Activated CD8-positive, alpha-beta T cell treated with anti-CD3 and anti-CD28 coated beads for 36 hours (primary cell): ENCODE measurements at places on chromosomes 3 and 15. TPM values are rescaled to one million over a fixed set of nuclear protein-coding genes. Genes with fewer than 3 reads are reported as not detected.

- no peak for DNase-seq
- no peak overlapping the region for H3K27ac ChIP-seq
- no peak overlapping the region for H3K4me3 ChIP-seq
- no peaks in the 10 kb centered on the region for H3K27me3 ChIP-seq
- H3K4me1 ChIP-seq: peaks cover 5% of the 10 kb centered on the region
- H3K36me3 ChIP-seq: no peaks in the 10 kb centered on the region
Observed at GRCh38 chr3:127544803-127545201, 45.7 kb downstream of the TPRA1 start.

DNA sequence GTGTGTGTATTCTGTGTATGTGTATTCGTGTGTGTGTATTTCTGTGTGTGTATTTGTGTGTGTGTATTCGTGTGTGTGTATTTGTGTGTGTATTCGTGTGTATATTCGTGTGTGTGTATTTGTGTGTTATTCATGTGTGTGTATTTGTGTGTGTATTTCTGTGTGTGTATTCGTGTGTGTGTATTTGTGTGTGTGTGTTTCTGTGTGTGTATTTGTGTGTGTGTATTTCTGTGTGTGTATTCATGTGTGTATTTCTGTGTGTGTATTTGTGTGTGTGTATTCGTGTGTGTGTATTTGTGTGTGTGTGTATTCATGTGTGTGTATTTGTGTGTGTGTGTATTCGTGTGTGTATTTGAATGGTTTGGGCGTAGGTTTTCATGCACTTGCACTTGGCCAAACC, 405.4 kb downstream of the SOX2 start:
- no peak for DNase-seq
- no peaks in the 10 kb centered on the region for H3K36me3 ChIP-seq
- H3K27me3 ChIP-seq: peaks cover 2% of the 10 kb centered on the region

DNA sequence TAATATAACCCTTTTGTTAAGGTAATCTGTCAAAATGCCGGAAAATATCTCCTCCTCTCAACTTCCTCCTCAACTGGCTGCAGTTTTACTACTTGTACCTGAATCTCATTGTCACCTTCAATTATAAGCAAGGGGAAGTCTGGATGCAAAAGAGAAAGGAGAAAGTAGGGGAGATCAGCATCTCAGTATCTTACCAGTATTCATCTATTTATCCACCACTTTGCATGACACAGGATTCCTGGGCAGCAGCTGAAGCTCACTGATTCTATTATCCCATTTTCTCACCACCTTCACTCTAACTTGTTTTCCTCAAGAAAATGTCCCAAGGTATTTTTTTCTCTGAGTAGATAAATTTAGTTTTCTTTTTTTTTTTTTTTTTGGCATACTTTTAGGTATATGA, 440.5 kb upstream of the CBLB start:
- no peak overlapping the region for H3K4me3 ChIP-seq
- H3K27me3 ChIP-seq: no peaks in the 10 kb centered on the region
- H3K27ac ChIP-seq: no peak overlapping the region
- no peaks in the 10 kb centered on the region for H3K36me3 ChIP-seq
- peaks cover 4% of the 10 kb centered on the region for H3K4me1 ChIP-seq

DNA sequence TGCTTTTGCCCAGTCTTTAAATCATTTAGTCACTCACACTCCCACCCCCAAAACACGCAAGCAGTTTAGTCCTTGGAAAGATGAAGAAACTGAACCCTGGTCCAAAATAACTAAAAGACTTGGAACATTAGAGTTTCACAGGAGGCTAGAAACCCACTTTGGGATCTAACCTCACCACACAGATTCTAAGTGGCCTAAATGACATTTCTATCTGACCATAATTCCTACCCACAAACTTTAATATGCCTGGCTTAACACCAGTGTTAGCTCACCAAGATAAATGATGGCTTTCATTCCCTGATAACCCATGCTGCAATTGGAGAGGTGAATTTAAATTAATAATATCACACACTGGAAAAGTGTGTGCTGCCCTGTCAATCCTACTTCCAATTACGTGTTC, 295.3 kb upstream of the UBE2E2 start:
- no peaks in the 10 kb centered on the region for H3K4me1 ChIP-seq
- no peak for DNase-seq
- no peaks in the 10 kb centered on the region for H3K27me3 ChIP-seq
- H3K4me3 ChIP-seq: no peak overlapping the region
- H3K36me3 ChIP-seq: no peaks in the 10 kb centered on the region
- no peak overlapping the region for H3K27ac ChIP-seq

- H3K4me1 ChIP-seq: no peaks in the 10 kb centered on the region
- no peak for DNase-seq
- no peaks in the 10 kb centered on the region for H3K27me3 ChIP-seq
- no peak overlapping the region for H3K4me3 ChIP-seq
- no peak overlapping the region for H3K27ac ChIP-seq
Observed at GRCh38 chr3:78368636-78369345, 1328.9 kb downstream of the ROBO2 start.

DNA sequence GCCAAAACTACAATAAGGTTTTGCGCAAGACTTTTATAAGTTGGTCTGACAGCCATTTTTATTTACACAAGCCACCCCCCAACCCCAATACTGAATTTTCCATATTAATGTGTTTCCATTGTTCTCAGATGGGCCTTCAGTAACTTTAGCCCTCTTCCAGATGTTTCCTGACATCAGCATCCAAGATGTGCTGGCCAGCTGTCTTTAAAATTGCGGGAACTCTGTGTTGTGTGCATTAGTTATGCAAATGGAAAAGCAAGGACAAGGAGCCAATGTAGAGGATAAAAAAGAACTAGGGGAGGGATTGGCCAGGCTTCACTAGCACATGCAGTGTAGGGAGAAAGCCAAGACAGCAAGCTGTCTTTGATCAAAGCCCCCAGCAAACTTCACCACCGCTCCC, 45.4 kb downstream of the COMMD2 start:
- H3K4me1 ChIP-seq: peaks cover 2% of the 10 kb centered on the region
- H3K36me3 ChIP-seq: no peaks in the 10 kb centered on the region
- no peak overlapping the region for H3K27ac ChIP-seq
- H3K27me3 ChIP-seq: no peaks in the 10 kb centered on the region
- no peak for DNase-seq

- no peak for DNase-seq
- no peak overlapping the region for H3K27ac ChIP-seq
- peaks cover 12% of the 10 kb centered on the region for H3K36me3 ChIP-seq
Observed at GRCh38 chr3:113551820-113552219, 19.5 kb downstream of the SIDT1 start.

DNA sequence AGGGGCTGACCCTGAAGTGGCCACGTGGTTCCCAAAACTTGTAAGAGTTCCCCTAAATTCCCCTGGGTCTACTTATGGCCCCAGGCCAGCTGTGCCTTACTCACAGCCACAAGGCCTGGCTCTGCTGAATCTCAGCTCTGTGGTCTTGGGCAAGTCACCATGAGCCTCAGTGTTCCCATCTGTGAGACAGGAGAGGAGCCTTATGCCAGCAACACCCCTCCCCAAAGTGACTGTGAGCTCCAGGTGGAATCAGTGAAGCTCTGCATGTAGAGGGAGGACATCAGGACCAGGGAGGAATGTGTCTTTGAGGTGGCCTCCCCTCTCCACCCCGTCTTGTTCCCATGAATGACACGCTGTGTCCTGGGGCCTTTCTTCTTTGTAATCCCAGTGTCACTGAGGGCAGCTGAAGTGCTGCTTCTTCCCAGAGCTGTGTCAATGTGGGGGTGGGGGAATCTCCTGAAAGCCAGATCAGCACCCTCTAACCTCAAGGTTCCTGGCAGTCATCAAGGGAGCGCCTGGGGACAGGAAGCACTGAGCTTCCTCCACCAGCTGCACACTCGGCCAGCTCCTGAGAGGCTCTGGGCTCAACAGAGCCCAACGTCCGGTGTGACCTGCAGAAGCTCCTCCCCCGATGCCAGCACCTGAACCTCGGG, 258.9 kb downstream of the UACA start:
- peaks cover 73% of the 10 kb centered on the region for H3K4me1 ChIP-seq
- peaks cover 2% of the 10 kb centered on the region for H3K27me3 ChIP-seq
- no peaks in the 10 kb centered on the region for H3K36me3 ChIP-seq
- peak overlapping the region; percentile 52 for H3K27ac ChIP-seq
- H3K4me3 ChIP-seq: no peak overlapping the region
- DNase-seq: peak; percentile 62

DNA sequence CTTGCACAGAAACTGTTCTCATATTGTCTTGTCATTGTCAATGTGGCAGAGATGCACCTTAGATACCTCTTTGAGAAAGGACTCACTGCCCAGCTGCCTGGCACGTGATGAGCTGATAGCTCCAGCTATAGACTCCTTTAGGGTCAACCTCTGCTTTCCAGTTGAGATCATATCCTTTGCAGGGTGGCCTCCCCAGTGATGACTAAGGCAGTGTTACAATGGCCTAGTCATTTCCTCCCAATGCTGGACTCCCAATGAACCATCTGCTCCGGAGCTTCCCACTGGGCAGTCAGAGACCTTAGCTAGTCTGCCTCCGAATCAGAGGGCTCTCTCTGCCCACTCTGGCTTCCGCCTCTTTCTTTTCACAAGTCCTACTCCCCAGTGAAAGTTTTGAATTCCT, 79.5 kb downstream of the CHRD start:
- H3K27ac ChIP-seq: no peak overlapping the region
- no peaks in the 10 kb centered on the region for H3K36me3 ChIP-seq
- H3K27me3 ChIP-seq: peaks cover under 1% of the 10 kb centered on the region
- H3K4me1 ChIP-seq: no peaks in the 10 kb centered on the region
- no peak for DNase-seq
- H3K4me3 ChIP-seq: no peak overlapping the region

GRCh38 chr3:57706462-57706861, 13.6 kb upstream of the DENND6A start:
- DNase-seq: no peak
- peaks cover 2% of the 10 kb centered on the region for H3K27me3 ChIP-seq
- no peaks in the 10 kb centered on the region for H3K4me1 ChIP-seq
- no peak overlapping the region for H3K4me3 ChIP-seq
- no peaks in the 10 kb centered on the region for H3K36me3 ChIP-seq

GRCh38 chr15:101451266-101451799, 38.2 kb downstream of the PCSK6 start:
- peaks cover 23% of the 10 kb centered on the region for H3K4me1 ChIP-seq
- peak overlapping the region; percentile 55 for H3K27ac ChIP-seq
- peak; percentile 79 for DNase-seq
- no peaks in the 10 kb centered on the region for H3K36me3 ChIP-seq
- peaks cover 17% of the 10 kb centered on the region for H3K27me3 ChIP-seq

- no peak for DNase-seq
- no peak overlapping the region for H3K27ac ChIP-seq
- H3K4me1 ChIP-seq: no peaks in the 10 kb centered on the region
- no peaks in the 10 kb centered on the region for H3K27me3 ChIP-seq
- no peaks in the 10 kb centered on the region for H3K36me3 ChIP-seq
Observed at GRCh38 chr3:65953881-65954733, 84.6 kb downstream of the MAGI1 start.

DNA sequence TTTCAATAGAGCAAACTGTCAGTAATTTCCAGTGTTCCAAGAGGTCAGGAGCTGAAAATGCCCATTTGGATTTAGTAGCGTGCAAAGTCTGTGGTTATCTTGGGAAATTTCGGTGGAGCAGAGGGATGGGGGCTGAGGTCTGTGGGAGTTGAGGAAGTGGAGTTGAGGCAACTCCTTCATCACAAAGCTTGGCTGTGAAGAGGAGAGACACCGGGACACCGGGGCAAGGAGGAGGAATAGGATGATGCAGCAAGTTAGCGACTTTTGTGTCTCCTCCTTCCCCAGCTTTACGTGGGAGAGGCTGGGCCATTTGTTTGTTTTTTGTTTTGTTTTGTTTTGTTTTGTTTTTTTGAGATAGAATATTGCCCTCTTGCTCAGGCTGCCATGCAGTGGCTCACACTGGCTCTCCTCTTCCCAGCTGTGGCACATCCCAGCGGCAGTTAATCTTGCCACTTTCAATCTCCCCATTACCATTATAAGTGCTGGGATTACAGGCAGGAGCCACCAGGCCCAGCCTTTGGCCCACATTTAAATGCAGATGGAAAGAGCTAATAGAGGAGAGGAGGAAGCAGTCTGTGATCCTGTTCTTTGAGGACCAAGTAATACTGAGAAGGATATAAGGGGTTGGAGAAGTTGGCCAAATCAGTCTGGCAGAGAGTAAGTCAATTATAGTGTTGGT, 47.1 kb downstream of the CRTC3 start:
- no peak overlapping the region for H3K4me3 ChIP-seq
- H3K27me3 ChIP-seq: no peaks in the 10 kb centered on the region
- no peak for DNase-seq
- peaks cover 59% of the 10 kb centered on the region for H3K4me1 ChIP-seq
- H3K36me3 ChIP-seq: peaks cover 32% of the 10 kb centered on the region
- H3K27ac ChIP-seq: peak overlapping the region; percentile 31

- H3K27me3 ChIP-seq: peaks cover 48% of the 10 kb centered on the region
- DNase-seq: peak; percentile 16
- no peak within 1 kb of the TSS for H3K27ac ChIP-seq
- H3K36me3 ChIP-seq: no peaks in the 10 kb centered on the region
Observed at GRCh38 chr3:50204804-50205412, at the start of gene SLC38A3. SLC38A3 (plus strand) TSS chr3:50205271; CDS start chr3:50214200, 8,929 bp downstream.

Gene CEMIP
- total RNA-seq: not detected

- H3K27me3 ChIP-seq: no peaks in the 10 kb centered on the region
- H3K4me1 ChIP-seq: peaks cover 10% of the 10 kb centered on the region
- no peak overlapping the region for H3K4me3 ChIP-seq
- peak; percentile 21 for DNase-seq
Observed at GRCh38 chr3:177236704-177237103, 39.4 kb upstream of the TBL1XR1 start.

- no peaks in the 10 kb centered on the region for H3K36me3 ChIP-seq
- H3K27me3 ChIP-seq: peaks cover 34% of the 10 kb centered on the region
- H3K4me3 ChIP-seq: no peak overlapping the region
- DNase-seq: no peak
- no peaks in the 10 kb centered on the region for H3K4me1 ChIP-seq
Observed at GRCh38 chr15:58179206-58179605, 41.0 kb downstream of the AQP9 start.
